ENCODE measurements at places on chromosomes 6 and 20.

GRCh38 chr6:52910091-52910490 is 593 bp upstream of the GSTA3 start:
- no peak for DNase-seq

- DNase-seq: no peak
Observed at GRCh38 chr6:63307581-63308246, 12.1 kb downstream of the LGSN start.

DNA sequence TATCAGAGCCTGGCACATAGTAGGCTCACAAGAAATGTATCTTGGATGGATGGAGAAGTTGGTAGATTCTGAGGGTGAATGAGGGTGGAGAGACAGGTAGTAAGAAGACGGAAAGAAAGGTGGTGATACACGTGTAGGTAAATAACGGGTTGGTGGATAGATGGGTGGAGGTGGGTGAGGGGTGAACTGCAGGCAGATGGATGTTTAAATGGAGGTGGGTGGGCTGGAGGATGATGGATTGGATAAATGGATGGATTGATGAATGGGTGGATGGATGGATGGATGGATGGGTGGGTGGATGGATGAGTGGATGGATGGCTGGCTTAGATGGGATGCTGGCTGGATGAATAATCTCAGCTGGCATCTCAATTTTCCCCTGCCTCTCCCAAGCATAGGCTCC is 9.9 kb downstream of the CDH22 start:
- no peak for DNase-seq

GRCh38 chr6:148565930-148566663 is 180.7 kb upstream of the UST start:
- no peak for DNase-seq

GRCh38 chr6:8556370-8557013 is 121.1 kb upstream of the SLC35B3 start:
- DNase-seq: no peak

GRCh38 chr20:57592263-57593092 is 27.7 kb downstream of the ZBP1 start:
- DNase-seq: no peak

DNA sequence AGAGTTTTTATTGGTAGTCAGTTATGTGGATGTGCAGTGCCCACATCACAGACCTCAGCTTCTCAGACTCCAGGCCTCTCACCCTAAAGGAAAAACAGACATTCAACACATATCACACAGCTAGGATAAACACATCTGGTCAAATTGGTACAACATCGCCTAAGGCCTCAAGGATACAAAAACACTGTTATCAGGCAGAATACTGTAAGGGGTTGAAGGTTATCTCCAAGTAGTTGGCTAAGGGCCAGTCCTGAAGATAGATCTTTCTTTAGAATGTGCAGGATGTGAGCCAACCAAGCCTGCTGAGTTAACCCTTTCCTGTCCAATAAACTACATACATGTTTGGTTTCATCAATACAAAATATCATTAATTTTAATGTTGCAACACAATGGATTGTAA is 308.4 kb upstream of the GJE1 start:
- DNase-seq: no peak

- no peak for DNase-seq
Observed at GRCh38 chr6:7726416-7727085, 652 bp downstream of the BMP6 start.

GRCh38 chr20:54340667-54341081 is 132.8 kb downstream of the PFDN4 start:
- no peak for DNase-seq

GRCh38 chr6:34858681-34859080 is 29.2 kb downstream of the TAF11 start:
- DNase-seq: no peak

- no peak for DNase-seq
Observed at GRCh38 chr6:73506246-73506645, 14.6 kb downstream of the EEF1A1 start.

DNA sequence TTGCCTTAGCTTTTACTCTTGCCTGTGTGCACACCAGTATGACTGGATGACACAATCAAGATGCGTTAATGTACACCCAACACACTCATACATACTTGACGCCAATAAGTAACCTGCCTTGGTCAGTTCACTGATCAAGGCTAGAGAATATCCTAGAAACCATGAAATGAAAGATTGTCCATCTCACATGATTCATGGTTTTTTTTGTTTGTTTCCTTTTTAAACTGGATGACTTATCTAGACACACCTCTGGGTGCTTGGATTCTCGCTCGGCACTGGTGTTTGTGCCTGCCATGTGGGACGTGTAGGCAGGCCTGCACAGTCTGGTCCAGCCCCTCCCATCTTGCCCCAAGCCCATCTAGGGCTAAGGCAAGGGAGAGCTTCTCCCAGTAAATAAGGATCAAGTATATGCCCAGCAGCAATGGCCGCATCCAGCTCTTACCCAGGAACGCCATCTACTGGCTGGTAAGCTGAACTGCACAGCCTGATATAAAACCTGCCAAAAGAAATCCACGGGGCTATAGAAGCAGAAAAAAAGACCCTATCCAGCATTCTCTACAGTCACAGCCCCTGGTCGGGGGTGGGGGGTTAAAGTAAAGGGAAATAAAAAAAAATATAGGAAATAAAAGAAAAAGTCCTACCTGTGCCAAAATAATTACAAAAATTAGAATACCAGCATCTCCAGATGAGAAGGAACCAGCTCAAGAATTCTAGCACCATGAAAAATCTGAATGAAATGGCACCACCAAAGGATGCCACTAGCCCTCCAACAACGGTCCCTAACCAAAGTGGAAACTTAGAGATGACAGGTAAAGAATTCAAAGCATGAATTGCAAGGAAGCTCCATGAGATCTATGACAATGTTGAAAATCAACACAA is 73.3 kb downstream of the OTOR start:
- no peak for DNase-seq

- DNase-seq: no peak
Observed at GRCh38 chr6:131068165-131068564, 5.1 kb upstream of the EPB41L2 start.

DNA sequence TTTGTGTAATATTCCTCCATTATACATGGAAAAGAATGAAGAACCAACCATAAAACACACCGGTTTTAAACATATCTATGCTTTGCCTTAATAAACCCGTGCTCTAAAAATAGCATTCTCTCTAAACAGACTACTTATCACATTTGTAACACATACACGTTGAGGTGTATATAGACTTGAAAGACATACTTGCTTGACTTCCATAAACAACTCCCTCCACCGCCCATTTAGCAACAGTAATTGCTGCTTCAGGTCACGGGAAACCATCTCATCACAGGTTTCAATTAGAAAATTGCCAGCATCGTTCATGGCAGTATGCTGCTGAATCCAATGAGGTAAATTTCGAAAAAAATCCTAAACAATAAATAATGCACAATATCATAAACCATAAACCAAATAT is 174.0 kb downstream of the SYNE1 start:
- DNase-seq: no peak

DNA sequence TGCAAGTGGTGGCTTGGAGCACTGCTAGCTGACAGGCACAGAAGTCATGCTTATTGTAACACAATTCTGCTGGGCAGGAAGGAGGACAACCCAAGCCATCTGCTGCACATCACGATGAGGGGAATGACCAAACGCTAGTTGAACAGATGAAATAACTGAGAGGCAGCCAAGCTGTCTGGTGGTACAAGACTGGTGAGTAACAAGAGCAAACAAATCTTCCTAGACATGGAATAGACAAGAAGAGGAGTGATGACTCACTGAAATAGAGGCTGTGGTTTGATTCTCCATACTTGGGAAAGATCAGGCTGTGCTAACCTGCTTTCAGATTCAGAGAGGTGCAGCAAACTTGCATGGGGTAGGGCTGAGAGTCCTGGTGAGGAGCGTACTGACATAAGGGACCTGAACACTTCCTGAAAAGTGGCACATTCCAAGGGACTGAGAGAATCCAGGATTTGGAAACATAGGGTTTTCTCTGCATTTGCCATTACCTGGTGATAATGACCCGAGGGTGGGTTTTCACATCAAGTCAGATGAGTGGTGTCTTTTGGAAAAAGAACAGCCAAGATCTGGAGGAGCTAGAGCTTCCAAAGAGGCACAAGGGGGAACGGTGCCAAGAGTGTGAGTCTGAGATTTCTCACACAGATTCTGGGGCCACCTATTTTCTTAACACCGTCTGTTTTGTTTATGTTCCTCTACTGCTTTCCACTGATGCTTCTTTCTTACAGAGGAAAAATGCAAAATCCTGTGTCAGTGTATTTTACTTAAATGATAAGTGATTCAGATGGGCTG is 60.0 kb downstream of the PRL start:
- DNase-seq: no peak

- DNase-seq: no peak
Observed at GRCh38 chr6:64310214-64310613, 674.6 kb downstream of the PHF3 start.

GRCh38 chr20:24742436-24742835 is 206.6 kb upstream of the CST7 start:
- DNase-seq: no peak

- no peak for DNase-seq
Observed at GRCh38 chr6:109867009-109867969, 110.8 kb upstream of the GPR6 start.

DNA sequence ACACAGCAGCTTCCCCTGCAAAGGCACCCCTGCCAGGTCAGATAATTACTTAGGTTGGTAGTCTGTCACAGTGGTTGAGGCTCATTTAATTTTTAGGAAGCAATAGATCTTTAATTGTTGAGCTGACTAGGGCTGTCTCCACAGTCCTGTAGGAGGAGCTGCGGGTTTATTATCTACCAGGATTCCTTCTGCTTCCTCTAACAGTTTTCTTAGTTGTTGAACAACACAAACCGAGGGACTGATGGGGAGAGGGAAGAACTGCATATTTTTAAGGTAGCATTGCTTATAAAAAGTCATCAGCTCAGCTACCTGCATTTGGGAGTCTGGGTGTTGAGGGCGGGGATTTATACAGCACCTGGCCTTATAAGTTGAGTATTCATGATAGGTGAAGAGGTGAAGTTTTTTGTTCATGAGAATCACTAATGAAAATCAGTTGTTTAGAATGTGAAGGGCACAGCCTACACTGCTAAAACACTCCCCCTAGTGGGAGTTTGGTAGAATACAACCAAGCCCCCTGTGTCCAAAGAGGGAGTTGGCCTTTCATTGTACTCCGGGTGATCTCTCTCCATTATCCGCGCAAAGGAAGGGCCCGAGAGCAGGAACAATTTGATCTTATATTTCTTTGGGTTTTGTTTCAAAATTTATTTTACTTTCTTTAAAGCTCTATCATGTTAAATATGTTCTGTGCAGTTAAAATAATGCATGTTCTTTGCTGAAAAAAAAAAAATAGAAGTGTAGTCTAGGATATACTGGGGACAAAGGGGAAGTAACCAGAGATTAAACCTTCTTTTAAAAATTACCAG is 69.6 kb downstream of the SSR1 start:
- no peak for DNase-seq

DNA sequence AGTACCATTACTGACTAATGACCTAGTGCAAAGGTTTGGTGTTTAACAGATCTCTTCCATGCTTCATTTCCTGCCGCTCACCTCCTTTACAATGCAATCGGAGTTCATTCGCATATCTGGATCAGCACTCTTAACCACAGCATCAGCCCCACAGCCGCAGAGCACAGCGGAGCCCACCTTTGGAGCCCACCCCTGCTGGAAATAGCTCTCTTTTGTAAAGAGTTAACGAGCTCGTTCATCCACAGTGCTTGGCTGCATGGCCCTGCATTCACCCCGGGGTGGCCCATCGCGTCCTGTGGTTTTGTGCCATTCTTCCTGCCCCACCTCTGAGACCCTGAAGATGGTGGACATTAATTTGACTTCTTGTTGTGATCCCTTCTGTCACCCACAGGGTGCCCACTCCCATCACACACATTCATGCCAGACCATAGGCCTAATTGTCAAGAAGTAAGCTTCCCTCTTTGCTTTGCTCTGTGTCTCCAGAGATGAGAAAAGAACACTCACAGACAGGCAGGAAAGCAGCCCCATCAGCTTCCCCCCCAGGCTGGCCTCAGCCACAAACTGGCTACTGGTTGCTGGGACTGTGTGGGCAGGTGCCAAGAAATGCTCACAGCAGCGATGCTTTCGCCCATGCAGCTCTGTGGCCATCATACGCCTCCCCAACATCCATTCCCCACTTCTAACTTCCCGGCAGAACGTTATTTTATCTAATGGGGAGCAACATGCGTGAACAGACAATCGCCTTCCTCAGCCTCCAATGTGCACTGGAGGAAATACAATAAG is 167.0 kb downstream of the LRFN2 start:
- no peak for DNase-seq

GRCh38 chr6:150620244-150620643 is 20.6 kb downstream of the PLEKHG1 start:
- DNase-seq: no peak

DNA sequence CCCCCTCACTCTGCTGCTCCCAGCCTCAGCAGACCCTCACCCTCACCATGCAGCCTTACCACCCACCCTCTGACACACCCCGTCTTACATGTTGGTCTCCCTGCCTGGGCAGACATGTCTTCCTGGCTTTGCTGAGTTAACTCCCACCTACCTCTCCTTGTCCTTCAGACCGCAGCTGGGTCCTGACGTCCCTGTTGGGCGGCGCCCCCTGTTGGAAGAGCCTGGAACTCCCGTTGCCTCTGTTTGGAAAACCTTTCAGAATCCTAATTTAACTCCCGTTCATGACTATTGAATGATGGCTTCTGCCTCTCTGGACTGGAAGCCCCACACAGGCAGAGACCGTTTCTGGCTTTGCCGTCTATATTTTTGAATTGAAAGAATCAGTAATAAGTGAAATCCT is 245.1 kb downstream of the MYLK4 start:
- DNase-seq: peak; percentile 85

DNA sequence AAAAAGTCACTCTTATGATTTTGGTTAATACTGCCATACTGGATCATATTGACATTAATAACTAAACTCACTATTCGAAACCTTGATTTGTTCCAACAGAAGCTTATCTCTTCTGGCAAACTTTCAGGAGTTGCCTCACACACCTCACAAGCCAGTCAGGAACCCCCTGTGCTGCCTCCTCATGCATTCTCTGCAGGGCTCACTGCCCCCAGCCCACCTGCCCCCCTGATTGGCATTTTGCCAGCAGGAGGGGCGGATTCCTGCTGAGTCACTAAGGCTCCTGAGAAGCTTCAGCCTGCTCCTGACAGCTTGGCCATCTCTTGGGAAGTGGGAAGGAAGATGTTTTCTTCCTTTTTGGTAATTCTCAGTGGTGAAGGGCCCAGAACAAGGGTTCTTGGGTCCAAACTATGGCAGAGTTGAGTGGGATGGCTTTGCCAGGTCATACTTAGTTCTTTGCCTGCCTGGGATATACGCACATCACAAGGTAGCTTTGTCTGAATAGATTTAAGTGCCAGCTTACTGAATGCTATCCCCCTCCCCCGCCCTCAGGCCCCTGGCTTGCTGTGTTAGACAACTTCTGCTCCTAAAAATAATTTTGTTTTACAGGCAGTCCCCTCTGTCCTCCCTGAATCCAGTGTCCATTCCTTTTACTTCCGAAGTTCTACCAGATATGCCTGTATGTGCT is 31.4 kb downstream of the SLC35F1 start:
- DNase-seq: no peak

DNA sequence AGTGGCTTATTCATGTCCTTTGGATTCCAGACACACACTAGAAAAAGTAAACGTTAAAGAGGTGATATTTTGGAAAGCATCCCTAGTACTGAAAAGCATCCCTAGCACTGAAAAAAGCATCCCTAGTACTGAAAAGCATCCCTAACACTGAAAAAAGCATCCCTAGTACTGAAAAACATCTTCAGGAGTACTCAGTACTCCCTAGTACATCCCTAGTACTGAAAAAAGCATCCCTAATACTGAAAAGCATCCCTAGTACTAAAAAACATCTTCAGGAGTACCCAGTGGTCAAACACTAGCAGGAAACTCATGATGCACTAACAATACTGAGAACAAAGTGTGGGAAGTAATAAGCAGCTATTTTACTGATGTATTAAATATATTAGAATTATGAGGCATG is 45.6 kb upstream of the SAMHD1 start:
- no peak for DNase-seq
